ENCODE measurements at places on chromosomes 6 and 20.

DNA sequence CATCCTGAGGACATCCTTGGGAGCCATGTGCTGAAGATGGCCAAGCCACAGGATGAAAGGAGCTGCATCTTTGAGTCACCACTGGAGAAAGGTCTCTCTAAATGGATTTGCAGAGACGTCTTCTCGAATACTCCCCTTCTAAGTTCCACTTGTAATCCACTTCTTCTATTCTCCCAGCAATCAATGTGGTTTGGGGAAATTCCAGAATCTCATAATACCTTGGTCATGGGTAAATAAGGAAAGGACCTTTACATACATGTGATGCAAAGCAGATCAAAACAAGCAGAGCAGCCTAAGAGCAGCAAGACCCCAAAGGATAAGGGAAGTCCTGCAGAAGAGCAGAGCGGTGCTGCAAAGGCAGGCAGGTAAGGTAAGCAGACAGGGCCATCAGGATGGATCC lies 35.3 kb downstream of the TRIM38 start:
- no peak for DNase-seq

DNA sequence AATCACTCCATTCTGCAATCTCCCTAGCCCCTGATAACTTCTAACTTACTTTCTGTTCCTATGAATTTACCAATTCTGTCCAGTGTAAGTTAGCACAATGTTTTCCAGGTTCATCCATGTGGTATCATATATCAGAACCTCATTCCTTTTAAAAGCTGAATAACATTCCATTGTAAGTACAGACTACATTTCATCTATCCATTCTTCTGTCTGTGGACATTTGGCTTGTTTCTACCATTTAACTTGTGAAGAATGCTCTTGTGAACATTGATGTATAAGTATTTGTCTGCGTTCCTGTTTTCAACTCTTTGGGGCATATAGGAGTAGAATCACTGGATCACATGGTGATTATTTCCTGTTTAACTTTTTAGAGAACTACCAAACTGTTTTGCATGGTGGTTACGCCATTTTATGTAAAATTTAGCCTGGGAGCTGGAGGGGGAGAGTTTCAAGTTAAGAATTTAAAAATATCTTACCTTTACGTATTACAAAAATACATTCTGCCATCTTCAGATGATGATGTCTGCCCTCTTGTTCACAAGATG lies 156.5 kb downstream of the BTBD3 start:
- DNase-seq = no peak

GRCh38 chr6:3617681-3618311 lies 133.7 kb downstream of the PXDC1 start:
- no peak for DNase-seq

GRCh38 chr6:11392778-11393507 lies 144.6 kb upstream of the TMEM170B start:
- DNase-seq = no peak

- DNase-seq = no peak
Observed at GRCh38 chr6:36804563-36804962, 34.7 kb downstream of the CPNE5 start.
